Inflammatory macrophage treated with lipopolysaccharide for 1 hour (primary cell): ENCODE measurements at places on chromosomes 3 and 15.

DNA sequence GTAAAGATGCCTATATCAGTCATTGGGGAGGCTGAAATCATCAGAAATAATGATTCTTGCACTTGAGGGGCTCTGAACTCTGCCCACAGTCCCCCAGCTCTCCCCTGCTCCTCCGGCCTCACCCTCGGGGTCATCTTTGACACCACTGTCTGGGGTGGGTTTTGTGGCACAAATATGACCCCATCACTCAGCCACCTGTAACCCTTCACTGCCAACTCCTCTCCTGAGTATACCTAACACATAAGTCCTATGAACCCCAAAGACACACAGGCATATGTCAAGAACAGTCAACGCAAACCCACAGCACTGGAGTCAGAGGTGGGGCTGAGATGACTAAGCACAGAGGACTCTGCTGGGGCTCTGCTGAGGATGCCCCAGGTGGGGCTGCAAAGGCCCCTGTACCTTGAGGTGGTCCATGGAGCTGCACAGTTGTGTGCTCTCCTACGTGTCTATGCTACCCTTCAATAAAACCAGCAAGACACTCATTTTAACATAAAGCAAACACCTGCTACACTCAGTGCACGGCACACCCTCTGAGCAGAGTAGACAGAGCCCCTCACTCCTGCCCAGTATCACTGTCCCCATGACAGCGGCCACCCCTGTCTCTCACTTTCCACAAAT lies 29.9 kb downstream of the SLC41A3 start:
- DNase-seq: no peak

GRCh38 chr15:45442507-45443135 lies 64.3 kb upstream of the GATM start:
- no peak for DNase-seq

- peak; percentile 70 for DNase-seq
Observed at GRCh38 chr3:153162513-153163392, 727 bp downstream of the RAP2B start.

DNA sequence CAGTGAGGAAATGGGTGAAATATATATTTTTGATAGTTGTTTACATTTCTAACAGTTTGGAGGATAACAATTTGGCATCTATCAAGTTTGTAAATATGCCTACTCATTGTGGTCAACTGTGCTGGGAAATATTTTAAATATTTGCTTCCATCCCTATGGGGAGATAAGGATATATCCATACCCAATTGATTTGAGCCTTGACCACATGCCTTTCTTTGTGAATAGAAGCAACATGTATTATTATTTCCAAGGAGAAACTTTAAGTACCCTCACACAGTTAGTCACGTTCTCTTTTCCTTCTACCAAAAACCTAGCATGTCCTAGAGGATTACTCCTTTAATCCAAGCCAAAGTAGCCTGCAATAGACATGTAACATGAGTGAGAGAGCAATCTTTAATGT lies 245.4 kb upstream of the CBLB start:
- DNase-seq: no peak

- DNase-seq: no peak
Observed at GRCh38 chr3:134985864-134986715, 191.0 kb downstream of the EPHB1 start.
